ENCODE measurements at places on chromosomes 2 and 18.

- H3K4me3 ChIP-seq: no peak overlapping the region
- DNase-seq: no peak
- H3K27ac ChIP-seq: no peak overlapping the region
- H3K36me3 ChIP-seq: no peaks in the 10 kb centered on the region
These were observed 745.9 kb upstream of the SLC8A1 start for GRCh38 chr2:41197781-41198180.

DNA sequence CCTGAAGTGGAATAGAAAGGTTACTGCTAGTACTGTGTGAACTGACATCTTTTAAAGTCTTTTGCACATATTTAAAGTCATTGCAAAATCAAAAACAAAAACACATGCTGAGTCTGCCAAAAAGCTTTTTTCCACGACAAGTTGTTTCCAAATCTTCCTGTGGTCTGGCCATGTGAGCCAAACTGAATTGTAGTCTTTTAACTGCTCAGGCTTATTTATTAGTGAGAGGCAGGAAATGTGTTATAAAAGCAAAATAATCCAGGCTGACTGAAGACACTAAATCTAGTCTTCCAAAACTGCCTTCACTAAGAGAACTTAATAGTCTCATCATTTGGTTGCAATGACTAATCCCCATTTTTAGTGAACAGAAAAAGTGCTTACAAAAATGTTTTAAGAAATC lies 2.3 kb downstream of the KRCC1 start:
- no peaks in the 10 kb centered on the region for H3K27me3 ChIP-seq
- H3K4me3 ChIP-seq: peak overlapping the region; percentile 11
- peaks cover 33% of the 10 kb centered on the region for H3K4me1 ChIP-seq

GRCh38 chr2:140892436-140892835 lies 1238.4 kb downstream of the LRP1B start:
- H3K4me1 ChIP-seq: no peaks in the 10 kb centered on the region
- no peaks in the 10 kb centered on the region for H3K36me3 ChIP-seq
- no peaks in the 10 kb centered on the region for H3K27me3 ChIP-seq
- H3K27ac ChIP-seq: no peak overlapping the region
- DNase-seq: no peak

- no peaks in the 10 kb centered on the region for H3K27me3 ChIP-seq
- H3K27ac ChIP-seq: peak overlapping the region; percentile 100
- H3K36me3 ChIP-seq: peaks cover 5% of the 10 kb centered on the region
- DNase-seq: no peak
- peaks cover 61% of the 10 kb centered on the region for H3K4me1 ChIP-seq
- H3K4me3 ChIP-seq: peak overlapping the region; percentile 80
These were observed 154.0 kb downstream of the MBP start for GRCh38 chr18:76978616-76979015.

DNA sequence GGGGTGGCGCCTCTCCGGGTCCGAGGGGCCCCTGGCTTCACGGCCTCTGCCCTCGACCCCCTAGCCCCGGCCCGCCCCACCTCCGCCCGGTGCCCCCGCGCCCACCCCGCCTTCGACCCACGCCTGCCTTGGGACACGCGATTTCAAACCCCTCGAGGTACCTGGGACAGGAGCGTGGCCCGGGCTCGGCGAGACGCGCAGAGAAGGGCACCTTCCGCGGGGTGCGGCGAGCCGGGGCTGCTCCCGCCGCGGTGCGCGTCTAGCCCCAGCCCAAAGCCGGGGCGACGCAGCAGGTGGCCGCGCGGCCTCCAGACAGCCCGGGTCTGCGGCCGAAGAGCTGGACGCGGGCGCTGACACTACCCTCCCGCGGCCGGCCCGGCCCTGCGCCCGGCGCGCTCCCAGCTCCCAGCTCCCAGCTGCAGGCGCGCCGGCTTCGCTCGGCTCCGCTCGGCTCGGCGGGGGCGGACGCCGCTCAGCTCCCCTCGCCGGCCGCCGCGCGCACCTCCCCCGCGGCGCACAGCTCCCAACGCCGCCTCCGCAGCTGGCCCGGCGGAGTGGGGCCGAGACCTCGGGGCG lies at the start of gene CRACDL:
TSS of gene CRACDL (minus strand) at position 449 of the 576 bp plus-strand sequence. CDS start 89,425 bp downstream, outside the sequence.
- peaks cover 17% of the 10 kb centered on the region for H3K27me3 ChIP-seq
- peak; percentile 3 for DNase-seq
- no peaks in the 10 kb centered on the region for H3K36me3 ChIP-seq
- H3K4me3 ChIP-seq: peak within 1 kb of the TSS; percentile 70

DNA sequence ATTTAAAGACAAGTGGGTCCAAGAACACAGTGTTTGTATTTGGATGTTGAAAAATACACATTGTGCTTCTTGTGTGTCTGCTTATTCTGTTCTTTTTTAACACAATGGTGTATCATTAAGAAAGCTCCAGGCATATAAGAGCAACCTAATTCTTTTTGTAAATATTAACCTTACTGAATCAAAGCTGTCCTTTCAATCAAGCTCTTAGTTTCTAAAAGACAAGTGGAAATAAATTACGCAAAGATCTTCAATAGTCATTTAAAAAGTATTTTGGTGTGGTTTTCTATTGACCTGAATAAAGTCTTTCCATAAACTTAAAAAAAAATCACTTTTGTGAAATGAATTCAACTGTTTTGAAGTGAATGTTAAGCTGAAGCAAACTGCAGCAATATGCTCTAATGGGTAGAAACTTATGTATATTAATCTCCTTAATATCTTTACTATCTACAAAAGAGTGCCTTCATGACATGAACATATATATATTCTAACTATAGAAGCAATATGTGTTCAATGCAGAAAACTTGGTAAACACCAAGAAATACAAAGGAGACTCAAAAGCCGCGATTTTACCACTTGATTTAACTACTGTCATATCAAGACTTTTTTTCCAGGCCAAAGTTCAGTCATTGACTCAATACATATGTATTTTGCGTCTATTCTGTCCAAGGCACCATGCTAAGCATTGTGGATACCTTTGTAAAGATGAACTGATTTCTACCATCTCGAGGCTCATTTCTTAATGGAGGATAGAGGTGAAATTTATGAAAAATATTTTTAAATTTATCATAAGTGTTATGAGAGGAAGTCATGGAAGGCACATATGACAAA lies 97.7 kb downstream of the ARHGAP15 start:
- H3K4me1 ChIP-seq: peaks cover 12% of the 10 kb centered on the region
- no peak for DNase-seq
- H3K27ac ChIP-seq: no peak overlapping the region
- no peak overlapping the region for H3K4me3 ChIP-seq
- peaks cover 26% of the 10 kb centered on the region for H3K36me3 ChIP-seq

GRCh38 chr2:121155502-121156056 lies 129.4 kb downstream of the TFCP2L1 start:
- H3K4me1 ChIP-seq: no peaks in the 10 kb centered on the region
- no peak overlapping the region for H3K4me3 ChIP-seq
- no peak for DNase-seq
- H3K27me3 ChIP-seq: no peaks in the 10 kb centered on the region
- H3K27ac ChIP-seq: no peak overlapping the region

GRCh38 chr2:155965415-155966063 lies 367.0 kb downstream of the NR4A2 start:
- H3K27me3 ChIP-seq: no peaks in the 10 kb centered on the region
- no peak overlapping the region for H3K4me3 ChIP-seq
- no peaks in the 10 kb centered on the region for H3K4me1 ChIP-seq
- no peaks in the 10 kb centered on the region for H3K36me3 ChIP-seq
- no peak overlapping the region for H3K27ac ChIP-seq

DNA sequence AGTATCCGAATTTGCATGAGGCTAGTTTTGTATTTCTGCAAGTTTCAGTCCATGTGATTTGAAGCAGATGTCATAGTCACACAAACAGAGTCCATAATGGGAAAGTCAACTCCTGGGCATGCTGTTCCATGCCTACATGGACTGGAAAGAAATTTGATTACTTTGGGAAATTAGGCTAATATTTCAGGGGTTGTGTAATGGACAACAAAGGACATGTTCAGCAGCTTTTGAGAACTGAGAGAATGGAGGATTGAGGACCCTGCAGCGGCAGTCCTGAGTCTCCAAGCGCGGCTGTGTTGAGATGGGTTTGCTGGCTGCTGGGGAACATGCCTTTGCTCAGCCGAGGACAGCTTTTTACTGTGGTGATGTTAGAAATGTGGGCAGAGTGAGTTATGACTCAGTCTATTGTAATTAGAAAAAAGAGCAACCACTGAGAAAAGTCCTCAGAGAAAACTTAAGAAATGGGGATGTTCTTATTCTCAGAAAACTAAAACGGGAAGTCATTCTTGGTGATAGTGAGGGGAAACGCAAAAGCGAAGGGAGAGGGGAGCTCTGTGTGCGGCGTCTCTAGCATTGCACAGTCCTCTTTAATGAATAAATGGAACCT lies 149.2 kb downstream of the FAM210A start:
- peaks cover 20% of the 10 kb centered on the region for H3K4me1 ChIP-seq
- H3K27me3 ChIP-seq: no peaks in the 10 kb centered on the region
- no peak for DNase-seq
- H3K36me3 ChIP-seq: no peaks in the 10 kb centered on the region

DNA sequence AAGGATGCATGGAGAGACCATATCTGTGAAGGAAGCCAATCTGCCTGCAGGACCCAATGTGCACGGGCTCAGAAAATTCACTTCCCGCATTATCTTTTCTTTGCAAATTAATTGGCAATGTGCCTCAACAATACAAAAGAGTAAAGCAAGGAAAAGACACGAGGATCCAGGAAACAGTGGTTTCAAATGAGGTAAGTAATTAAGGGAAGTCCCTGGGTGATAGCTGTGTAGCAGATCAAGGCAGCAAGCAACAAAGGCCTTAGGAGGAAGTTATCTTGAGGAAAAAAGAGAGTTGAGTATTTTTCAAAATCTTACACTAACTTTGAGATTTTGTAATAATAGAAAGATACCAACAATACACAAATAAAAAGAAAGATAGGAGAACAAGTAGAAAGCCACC lies 44.3 kb upstream of the TGIF1 start:
- H3K36me3 ChIP-seq: no peaks in the 10 kb centered on the region
- no peak overlapping the region for H3K4me3 ChIP-seq
- H3K27ac ChIP-seq: no peak overlapping the region
- no peaks in the 10 kb centered on the region for H3K27me3 ChIP-seq
- no peak for DNase-seq
- H3K4me1 ChIP-seq: peaks cover 26% of the 10 kb centered on the region

DNA sequence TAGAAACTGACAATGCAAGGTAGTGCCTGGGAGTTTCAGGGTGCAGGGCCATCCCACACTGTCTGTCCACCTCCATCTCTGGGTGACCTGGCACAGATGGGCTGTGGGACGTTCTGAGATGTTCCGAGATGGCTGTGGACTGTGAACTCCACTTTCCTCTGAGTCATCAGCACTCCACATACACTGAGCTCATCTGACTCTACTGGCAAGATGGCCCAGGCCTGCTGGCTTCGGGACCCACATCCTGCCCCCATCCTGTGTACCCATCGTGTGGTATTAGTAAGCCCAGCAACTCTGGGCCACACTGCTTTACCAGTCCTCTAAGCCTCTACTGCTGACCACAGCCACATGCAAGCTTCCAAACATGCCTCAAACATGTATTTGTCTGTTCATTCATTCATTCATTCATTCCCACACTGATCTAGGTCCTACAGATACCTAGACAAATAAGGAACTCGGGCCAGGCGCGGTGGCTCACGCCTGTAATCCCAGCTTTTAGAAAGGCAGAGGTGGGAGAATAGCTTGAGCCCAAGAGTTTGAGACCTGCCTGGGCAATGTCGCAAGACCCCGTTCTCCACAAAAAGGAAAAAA lies 124.8 kb upstream of the CXCR4 start:
- DNase-seq: no peak
- H3K27me3 ChIP-seq: no peaks in the 10 kb centered on the region
- H3K36me3 ChIP-seq: no peaks in the 10 kb centered on the region
- H3K4me3 ChIP-seq: no peak overlapping the region
- H3K4me1 ChIP-seq: peaks cover 51% of the 10 kb centered on the region
- H3K27ac ChIP-seq: peak overlapping the region; percentile 100

DNA sequence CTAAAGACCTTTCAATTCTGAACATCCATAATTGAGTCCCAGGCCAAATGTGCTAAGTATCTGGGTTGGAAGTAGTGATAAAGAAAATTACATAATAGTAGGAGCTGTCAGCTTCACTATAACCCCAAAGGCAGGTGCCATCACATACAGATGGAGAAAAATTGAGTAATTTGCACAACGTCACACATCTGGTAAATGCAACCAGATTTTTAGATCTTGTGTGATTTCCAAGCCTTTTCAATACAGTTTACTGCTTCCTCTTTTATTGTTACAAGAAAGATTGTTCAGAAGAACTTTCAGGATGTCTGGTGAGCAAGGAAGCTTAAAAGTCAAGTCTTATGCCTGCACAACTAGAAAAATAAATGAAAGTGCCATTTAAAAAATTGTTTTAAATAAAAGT lies 62.3 kb downstream of the UBE2E3 start:
- peaks cover 8% of the 10 kb centered on the region for H3K4me1 ChIP-seq
- H3K4me3 ChIP-seq: no peak overlapping the region
- no peak for DNase-seq
- H3K27ac ChIP-seq: no peak overlapping the region
- no peaks in the 10 kb centered on the region for H3K27me3 ChIP-seq

GRCh38 chr18:14997357-14997756 lies 249.4 kb downstream of the ANKRD30B start:
- H3K4me3 ChIP-seq: no peak overlapping the region
- H3K4me1 ChIP-seq: no peaks in the 10 kb centered on the region

- H3K27me3 ChIP-seq: no peaks in the 10 kb centered on the region
- H3K36me3 ChIP-seq: peaks cover 4% of the 10 kb centered on the region
- H3K27ac ChIP-seq: peak overlapping the region; percentile 10
- H3K4me3 ChIP-seq: peak overlapping the region; percentile 24
- H3K4me1 ChIP-seq: peaks cover 16% of the 10 kb centered on the region
These were observed 2.6 kb upstream of the TLK1 start for GRCh38 chr2:171163261-171163660.

DNA sequence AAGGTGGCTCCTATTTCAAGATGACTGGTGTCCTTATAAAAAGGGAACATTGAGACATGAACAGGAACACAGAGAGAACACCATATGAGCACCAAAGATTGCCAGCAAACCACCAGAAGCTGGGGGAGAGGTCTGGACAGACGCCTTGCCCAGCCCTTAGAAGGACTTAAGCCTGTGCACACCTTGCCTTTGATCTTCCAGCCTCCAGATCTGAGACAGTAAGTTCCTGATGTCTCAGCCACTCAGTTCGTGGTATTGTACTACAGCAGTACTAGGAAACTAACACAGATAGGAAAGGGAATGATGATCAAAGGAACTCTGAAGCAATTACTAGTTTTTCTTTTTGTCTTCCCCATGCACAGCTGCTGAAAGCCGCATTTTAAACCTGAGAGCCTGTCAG lies 137.3 kb upstream of the FHL2 start:
- H3K36me3 ChIP-seq: no peaks in the 10 kb centered on the region
- H3K4me3 ChIP-seq: no peak overlapping the region
- no peak for DNase-seq
- H3K27me3 ChIP-seq: peaks cover 9% of the 10 kb centered on the region

DNA sequence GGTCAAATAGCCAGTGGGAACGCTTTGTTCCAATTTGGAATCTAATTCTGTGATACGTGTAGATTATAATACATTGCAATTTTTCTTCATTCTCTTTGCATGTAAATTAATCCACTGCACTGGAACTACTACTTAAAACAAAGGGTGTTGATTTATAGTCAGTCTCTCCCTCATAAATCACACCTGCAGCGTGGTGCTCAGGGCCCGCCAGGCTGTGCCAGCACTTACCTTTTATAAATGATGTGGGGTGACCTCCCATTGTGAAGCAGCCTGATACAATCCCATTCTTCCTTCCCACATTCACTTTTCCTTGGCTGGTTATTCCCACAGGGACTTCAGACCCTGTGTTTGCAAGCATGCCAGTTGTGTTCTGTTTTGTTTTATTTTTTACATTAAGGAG lies 302.3 kb upstream of the ID2 start:
- H3K36me3 ChIP-seq: no peaks in the 10 kb centered on the region
- no peak overlapping the region for H3K4me3 ChIP-seq
- DNase-seq: no peak
- peaks cover 11% of the 10 kb centered on the region for H3K4me1 ChIP-seq

Data from memory B cell (primary cell).